NCI-H1436 (cell line): ENCODE measurements at places on chromosomes 12 and 14.

GRCh38 chr12:53105256-53105655, 2.0 kb downstream of the SOAT2 start:
- DNase-seq, result no peak

DNA sequence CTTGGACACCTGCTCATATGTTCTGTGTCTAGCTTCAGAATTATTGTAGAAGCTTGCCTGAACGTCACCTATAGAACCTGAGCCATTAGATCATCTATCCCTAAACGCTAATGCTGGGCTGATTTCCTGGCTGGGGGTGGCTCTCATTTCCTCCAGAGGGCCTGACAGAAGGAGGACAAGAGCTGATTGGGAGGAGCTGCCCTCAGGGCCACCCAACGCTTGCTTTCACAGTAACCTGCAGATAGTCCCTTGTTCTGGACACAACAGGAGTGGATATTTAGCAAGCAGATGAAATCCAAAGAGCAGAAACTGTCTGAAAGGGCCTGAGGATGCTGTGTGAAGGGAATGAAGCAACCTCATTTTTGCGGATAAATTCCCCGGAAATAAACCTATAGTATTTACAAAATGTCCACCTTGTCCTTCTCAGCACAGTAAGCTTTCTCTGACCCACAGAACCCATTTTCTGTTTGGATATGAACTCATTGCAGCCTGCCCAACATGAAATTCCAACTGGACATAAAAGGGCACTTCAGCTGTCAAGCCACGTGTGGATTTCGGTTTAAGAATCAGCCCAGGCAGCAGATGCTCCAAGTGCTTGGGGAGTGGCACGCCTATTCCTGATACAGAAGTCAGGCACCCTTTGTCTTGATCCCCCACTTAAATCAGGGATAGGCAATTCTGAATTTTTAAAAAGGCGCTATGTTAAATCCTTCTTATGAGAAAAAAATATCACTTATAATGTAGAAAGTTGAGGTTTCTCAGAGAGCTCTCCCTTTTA, 32.8 kb upstream of the TUBA1C start:
- DNase-seq, result no peak

DNA sequence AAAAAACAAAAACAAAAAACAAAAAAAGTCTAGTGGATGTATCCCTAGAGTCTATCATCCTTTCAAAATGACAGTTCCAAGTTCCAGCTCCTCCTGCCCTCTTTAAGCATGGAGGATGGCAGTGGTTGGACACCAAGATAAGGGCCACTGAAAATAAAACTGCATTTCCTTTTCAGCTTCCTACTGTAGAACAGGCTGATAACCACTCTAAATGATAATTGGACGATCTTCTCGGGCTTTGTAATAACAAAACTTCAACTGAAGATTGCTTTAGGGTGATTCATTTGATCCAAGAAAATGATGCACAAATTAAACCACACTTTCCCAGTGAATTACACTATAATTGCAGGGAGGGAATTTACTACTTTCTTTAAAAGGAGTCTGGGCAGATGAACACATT, 42.2 kb upstream of the CRACR2A start:
- peak; percentile 20 for DNase-seq

- no peak for DNase-seq
Observed at GRCh38 chr14:20295067-20295466, 10.7 kb downstream of the TTC5 start.

GRCh38 chr12:120725659-120726509, at the start of gene ACADS:
Gene ACADS (plus strand): TSS chr12:120725826. CDS start chr12:120725886, 60 bp downstream.
- peak; percentile 88 for DNase-seq

GRCh38 chr12:108821407-108822397, 35.7 kb downstream of the SSH1 start:
- DNase-seq, result no peak

GRCh38 chr14:24075485-24076301, 4.3 kb downstream of the CPNE6 start:
- peak; percentile 8 for DNase-seq

DNA sequence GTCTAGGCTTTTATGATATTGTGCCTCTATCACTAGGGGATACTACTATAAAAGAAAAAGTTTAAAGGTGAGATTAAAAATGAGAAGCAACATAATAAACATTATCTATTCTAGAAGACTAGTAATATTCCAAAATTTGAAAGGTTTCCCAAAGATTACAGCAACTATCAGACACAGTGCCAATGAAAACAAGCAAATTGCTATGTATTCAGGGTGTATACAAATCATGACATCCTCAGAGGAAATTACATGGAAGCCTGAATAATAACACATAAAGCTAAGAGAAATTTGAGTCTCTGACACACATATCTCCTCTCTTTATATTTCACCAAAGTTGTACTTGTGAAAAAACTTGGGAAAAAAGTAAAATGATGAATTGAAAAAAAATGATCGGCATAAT, 327.0 kb downstream of the SEC23A start:
- DNase-seq, result no peak

- DNase-seq, result no peak
Observed at GRCh38 chr12:42550800-42551199, 38.7 kb downstream of the PRICKLE1 start.

DNA sequence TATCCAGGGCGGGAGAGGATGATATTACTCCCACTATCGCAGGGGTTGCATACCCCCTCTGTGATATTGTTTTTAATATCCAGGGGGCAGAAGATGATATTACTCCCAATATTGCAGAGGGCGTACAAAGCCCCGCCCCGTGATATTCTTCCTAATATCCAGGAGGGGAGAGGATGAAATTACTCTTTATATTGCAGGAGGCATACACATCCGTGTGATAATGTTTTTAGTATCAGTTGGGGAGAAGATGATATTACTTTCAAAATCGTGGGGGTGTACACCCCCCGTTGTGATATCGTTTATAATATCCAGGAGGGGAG, 52.9 kb upstream of the OXA1L start:
- DNase-seq, result no peak

GRCh38 chr12:57055824-57056223, 5.9 kb upstream of the MYO1A start:
- no peak for DNase-seq

GRCh38 chr12:7100239-7100638, 8.0 kb upstream of the C1R start:
- DNase-seq, result peak; percentile 3

DNA sequence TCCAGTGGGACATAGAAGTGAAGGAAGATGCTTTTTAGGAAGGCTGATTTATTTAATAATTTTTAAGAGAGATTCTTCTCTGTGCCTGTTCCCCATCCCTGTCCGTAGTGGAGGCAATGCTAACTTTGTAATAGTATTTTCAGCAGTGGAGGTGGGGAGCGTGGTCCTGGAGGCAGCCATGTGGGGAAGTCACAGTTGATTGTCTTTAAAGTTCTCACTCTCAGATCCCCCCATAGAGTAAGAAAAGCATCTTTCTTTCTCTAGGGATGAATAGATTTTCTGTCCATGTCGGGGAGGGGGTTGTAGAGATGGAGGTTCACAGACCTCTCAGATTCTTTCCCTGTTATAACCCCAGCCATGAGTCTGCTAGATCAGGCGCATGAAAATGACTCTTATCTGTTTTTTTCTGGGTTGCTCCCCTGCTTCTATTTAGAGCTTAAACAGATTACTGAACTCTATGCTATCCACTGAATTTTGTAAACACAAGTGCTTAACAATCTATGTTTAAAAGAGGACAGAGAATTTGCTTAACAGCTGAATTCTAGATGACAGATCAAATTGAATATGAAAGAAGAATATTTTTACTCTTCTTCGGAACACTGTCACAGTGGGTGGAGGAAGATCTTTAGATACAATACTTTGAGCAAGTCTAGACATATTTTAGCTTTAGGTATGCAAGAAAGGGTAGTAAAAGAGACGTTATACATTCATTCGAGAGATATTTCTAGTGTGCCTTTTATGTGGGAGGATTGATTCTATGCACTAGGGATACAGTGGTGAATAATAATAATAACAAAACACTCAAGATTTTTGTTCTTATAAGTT, 25.3 kb downstream of the TMEM117 start:
- DNase-seq, result no peak

DNA sequence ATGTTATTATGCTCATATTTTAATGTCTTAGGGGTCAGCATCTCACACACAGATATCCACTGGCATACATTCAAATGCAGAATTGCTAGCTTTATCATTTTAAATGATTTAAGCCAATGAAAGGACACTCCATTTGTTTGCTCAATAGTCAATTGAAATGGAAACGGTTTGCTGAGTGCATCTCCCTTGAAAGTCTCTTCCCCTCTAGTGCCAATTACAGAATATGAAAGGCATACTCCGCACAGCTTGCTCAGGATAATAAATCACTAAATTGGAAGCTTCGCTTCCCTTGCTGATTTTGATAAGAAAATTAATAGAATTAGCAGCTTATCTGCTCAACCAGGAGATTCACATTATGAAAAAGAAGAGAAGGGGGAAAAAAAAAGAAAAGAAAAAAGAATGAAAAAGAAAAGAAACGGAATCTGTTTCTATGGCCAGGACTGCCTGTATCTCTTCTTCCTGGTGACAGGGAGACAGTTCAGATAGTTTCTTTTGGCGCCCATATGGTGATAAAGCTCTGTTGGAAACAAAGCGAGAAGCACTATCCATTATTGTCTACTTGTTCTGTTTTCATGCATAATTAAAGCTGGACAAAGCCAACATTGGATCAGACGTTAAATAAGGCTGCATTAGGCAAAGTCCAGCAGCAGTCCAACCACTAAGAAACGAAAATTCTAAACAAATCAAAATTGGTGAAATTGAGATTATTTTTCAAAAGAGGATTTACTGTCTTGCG, 225.0 kb downstream of the GXYLT1 start:
- DNase-seq, result peak; percentile 88

DNA sequence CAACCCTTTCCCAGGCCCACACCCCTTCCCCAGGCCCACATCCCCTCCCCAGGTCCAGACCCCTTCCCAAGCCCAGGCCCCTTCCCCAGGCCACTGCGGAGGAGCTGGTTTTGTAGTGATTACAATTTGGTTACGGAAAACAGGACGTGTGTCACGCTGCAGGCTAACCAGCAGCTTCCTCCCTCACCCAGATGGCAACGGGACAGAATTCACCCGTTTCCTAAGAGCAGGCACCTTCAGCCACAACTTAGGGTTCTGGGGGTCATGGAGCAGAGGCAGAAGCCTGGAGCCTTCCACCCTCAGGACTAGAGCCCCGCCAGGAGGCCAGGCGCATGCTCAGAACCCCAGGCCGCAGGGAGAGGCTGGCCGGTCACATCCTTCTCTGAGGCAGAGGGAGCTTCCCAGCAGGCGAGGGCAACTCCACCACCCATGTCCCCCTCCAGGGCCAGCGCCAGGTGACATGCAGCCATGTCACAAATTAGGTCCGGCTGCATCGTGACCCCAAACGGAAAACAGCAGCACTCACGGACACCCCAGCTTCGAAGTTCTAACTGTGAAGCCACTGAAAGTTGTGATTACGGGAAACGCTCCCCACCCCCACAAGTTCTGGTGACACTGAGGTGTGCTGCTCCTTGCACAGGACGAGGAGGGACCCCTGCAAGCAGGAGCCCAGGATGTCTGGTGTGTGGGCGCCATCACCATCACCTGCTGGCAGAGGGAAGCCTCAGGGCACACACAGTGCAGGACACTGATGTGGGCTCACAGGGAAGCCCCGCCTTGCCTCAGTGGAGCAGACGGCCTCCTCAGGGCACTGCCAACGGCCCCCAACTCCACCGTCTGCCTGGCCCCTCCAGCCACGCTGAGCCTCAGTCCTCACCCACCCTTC, 7.7 kb downstream of the BRF1 start:
- no peak for DNase-seq

DNA sequence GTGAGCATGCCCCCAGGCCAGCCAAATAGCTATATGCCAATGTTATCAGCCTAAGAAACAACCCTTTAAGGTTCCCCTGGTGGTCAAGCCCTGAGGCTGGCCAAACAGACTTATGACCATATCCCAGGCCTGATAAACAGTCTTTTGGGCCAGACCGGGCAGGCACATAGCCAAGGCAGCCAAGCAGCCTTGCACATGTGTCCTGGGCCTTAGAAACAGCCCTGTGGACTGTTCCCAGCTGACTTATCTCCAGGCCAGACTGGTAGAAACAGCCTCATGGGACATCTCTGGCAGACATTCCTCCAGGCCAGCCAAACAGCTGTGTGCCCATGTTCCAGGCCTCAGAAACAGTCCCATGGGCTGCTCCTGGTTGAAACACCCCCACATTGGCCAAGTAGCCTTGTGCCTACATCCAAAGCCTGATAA, 295.0 kb upstream of the MGAT4C start:
- no peak for DNase-seq

DNA sequence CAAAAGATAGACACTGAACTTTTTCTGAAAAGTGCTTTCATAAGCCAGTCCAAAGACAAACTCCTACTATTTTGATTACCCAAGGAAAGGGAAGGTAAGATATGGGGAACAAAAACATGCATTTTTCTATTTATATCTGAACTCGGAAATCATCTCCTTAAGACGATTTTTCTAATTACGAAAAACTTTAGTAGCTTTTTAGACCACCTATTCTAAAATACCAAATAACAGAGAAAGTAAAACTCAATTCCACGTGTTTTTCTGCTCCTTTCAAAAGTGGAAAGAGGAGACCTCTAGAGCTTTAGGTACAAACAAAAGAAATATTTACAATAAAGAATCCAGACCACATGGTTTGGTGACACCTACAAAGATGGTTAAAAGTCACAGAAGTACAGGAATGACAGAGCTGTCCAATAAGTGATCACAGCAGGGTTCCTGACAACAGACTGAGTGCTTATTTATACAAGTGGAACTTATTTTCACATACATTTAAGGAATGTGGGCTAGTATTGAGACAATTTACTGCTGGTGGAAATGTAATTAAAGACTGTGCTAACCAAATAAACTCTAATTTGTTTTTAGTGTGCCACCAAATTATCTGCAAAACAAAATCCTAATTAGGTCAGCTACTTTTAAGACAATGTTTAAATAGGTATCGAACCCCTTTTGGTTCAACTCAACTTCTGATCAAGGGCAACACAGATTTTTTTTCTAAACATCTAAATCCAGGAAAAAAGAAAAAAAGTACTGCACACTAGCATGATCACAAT, 2.4 kb downstream of the LRIG3 start:
- no peak for DNase-seq

- no peak for DNase-seq
Observed at GRCh38 chr12:51926064-51926632, 18.8 kb downstream of the ACVRL1 start.

- no peak for DNase-seq
Observed at GRCh38 chr12:57390174-57390573, 40.7 kb downstream of the R3HDM2 start.

DNA sequence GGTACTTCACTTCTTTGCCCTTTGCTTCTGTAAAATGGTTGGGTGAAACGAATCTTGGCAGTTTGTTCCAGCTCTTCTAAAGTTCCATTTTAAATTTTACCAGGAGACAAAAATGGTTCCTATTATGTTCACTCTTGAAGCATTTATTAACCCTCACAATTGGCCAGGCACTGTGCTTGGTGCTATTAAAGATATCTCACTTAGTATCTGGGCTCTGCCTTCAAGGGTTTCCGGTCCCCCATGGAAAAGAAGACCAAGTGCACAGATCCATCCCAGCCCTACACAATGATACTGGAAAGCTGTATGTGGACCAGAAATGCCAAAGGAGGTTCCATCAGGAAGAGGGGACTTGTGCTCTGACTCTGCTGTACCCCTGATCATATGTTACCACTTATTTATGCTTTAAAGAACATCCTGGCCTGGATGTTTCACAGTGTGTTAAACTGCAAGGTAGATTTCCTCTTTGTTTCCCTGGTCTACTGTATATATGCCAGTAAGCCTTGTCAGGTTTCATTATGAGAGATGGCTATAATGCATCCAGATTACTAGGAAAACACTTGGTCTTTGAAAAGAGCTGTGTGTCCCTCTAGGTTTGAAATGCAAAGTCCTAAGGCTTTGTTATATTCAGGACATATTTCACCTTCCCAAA, 154.8 kb downstream of the PRKCH start:
- DNase-seq, result no peak
